NCI-H510A treated with DMSO at 0.1 percent for 48 hours (cell line): ENCODE measurements at places on chromosomes 5 and 9.

- DNase-seq, result no peak
Measured at GRCh38 chr5:135376961-135377624, 21.9 kb downstream of the MACROH2A1 start.

DNA sequence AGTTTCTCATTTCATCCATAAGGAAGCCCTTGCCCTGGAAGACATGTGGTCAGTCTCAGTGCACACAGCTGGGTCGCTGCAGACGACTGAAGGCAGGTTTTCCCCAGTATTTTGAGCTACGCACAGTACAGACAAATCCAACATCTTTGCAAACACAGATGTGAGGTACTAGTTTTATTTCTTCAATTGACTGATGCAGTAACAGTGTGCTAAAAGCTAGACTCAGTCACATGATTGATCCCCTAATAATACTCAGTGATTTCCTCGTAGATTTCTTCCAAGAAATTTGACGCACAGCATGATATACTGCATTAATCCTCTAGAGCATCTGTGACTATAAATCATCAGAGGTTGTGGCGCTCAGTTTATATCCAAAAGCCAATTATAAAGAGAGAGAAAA, 346.1 kb downstream of the DIRAS2 start:
- no peak for DNase-seq

DNA sequence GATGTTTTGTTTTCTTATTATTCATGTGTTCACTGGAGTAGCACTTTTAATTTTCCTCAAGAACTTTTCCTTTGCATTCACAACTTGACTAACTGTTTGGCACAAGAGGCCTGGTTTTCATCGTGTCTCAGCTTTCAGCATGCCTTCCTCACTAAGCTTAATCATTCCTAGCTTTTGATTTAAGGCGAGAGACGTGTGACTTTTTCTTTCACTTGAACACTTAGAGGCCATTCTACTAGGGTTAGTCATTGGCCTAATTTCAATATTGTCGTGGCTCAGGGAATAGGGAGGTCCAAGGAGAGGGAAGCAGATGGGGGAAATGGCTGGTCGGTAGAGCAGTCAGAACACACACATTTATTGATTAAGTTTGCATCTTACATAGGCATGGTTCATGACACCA, 94.0 kb downstream of the ZNF462 start:
- DNase-seq, result no peak

DNA sequence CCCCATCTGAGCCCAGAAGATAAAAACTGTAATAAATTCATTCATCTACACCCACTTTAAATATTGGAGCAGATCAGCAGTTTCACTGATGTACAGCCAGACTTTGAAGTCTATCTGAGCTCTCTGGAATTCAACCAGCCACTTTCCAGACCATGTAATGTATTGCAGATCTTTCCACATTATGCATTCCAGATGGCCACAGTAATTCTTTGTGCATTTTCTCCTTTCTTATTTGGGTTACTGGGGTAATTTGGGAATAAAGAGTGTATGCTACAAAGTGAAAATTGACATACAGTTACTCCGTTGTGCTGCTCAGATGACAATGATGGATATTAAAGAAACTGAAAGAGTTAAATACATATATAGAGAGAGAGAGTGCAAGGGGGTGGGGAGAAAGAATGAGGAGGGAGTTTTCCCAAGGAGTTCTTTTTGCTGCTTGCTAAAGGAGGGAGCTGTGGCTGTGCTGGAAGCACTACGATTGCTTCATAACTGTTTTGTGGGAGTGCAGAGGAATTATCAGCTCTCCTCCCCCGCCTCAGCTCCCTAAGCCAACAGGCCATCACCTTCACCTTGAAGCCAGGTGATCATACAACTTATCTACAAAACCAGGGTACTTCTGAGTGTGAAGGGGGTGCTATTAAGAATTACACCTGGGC, 152.8 kb downstream of the GAS1 start:
- DNase-seq, result no peak

- no peak for DNase-seq
Measured at GRCh38 chr5:80988419-80988935, 28.3 kb downstream of the RASGRF2 start.

GRCh38 chr5:155750101-155750500, 576.9 kb upstream of the SGCD start:
- no peak for DNase-seq

DNA sequence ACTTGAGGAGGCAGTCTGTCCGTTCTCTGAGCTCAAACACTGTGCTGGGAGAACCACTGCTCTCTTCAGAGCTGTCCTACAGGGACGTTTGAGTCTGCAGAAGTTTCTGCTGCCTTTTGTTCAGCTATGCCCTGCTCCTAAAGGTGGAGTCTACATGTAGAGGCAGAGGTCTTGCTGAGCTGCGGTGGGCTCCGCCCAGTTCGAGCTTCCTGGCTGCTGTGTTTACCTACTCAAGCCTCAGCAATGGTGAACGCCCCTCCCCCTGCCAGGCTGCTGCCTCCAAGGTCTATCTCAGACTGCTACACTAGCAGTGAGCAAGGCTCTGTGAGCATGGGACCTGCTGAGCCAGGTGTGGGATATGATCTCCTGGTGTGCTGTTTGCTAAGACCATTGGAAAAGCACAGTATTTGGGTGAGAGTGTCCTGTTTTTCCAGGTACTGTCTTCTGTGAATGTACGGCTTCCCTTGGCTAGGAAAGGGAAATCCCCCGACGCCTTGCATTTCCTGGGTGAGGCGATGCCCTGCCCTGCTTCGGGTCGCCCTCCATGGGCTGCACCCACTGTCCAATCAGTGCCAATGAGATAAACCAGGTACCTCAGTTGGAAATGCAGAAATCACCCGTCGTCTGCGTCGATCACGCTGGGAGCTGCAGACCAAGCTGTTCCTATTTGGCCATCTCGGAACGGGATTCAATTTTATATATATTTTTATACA, 58.5 kb downstream of the CNTRL start:
- DNase-seq, result peak; percentile 62

- peak; percentile 75 for DNase-seq
Measured at GRCh38 chr9:83523684-83524083, 14.5 kb downstream of the FRMD3 start.

DNA sequence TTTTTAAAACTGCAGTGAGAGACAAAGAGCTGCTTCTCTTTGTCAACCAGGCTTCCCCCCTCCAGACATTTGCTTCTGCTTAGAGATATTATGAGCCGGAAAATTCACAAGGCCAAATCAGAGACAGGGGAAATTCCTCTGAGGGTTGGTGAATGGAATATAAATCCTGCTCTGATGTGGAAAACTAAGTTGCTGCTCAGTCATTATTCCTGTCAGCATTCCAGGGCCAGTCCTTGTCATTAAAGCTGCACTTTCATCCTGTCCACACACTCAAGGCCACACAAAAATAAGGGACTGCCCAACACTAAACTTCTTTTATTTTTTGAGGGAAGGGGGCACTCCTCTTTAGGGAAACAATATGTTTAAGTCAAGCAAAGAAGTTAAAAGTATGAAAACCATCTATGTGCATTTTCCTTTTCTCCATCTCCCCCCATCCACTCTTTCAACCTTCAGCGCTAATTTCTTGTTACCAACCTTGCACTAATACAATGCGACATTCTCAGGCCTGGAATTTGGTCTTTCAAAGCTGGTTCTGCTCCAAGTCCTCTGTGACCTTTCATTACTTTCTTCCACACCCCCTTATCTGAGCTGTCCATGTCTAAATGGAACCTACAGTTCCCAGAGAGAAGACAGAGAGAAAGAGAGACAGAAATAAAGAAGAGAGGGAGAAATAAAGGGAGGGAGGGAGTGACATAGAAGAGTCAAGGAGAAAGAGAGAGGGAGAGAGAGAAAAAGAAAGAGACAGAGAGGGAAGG, 118.9 kb upstream of the S1PR3 start:
- no peak for DNase-seq

GRCh38 chr9:128550226-128550625, 2.2 kb upstream of the SPTAN1 start:
- DNase-seq, result no peak

GRCh38 chr5:64269164-64269563, 103.5 kb downstream of the RNF180 start:
- no peak for DNase-seq

- no peak for DNase-seq
Measured at GRCh38 chr9:134288746-134289145, 37.5 kb upstream of the RXRA start.

- no peak for DNase-seq
Measured at GRCh38 chr9:116953271-116953670, 266.2 kb downstream of the TRIM32 start.

- peak; percentile 66 for DNase-seq
Measured at GRCh38 chr9:76878933-76879332, 27.0 kb downstream of the PRUNE2 start.

DNA sequence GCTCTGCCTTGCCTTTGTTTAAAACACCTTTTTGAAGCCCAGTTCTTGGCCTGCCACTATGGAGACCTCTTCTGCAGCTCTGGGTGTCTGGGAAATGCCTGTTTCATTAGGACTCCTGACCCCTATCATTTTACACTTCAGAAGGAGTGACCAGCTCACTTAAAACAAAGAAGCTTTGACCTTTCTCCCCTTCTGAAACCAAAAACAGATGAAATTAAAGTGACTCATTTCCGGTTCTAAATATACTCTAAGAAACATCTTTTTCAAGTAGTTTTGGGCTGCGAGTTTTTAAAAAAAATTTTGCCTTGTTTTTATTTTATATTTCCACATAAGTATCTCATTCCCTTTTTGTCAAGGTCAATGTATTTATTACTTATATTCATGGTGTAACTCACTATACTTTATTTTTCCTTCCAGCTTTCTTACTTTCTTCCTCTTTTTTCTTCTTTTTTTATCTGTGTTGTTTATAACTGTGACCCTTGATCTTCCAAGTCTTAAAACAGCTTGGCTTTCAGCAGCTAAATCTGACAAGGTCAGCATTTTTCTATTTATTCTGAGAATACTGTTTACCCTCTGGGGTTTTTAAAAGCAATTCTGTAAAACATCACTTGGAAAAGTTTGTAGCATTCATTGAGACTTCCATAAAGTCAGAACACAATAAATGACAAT, 672.9 kb downstream of the NR2F1-AS1 start:
- no peak for DNase-seq

GRCh38 chr5:154483654-154484392, 5.8 kb upstream of the HAND1 start:
- DNase-seq, result no peak

DNA sequence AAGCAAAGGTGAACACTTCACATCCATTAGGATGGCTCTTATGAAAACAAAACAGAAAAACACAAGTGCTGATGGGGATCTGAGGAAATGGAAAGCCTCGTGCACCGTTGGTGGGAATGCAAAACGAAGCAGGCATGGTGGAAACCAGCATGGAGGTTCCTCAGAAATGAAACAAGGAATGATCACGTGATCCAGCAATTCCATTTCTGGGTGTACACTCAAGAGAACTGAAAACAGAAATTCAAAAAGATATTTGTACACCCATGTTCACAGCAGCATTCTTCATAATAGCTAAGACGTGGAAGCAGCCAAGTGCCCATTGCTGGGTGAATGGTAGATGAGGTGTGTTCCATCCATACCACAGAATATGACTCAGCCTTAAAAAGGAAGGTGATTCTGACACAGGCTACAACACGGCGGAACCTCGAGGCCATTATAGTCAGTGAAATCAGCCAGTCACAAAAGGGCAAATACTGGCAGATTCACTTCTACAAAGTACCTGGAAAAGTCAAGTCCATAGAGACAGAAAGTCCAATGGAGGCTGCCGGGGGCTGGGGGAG, 87.2 kb upstream of the RAPGEF1 start:
- DNase-seq, result no peak

GRCh38 chr5:111016801-111017200, 54.7 kb upstream of the TSLP start:
- no peak for DNase-seq

DNA sequence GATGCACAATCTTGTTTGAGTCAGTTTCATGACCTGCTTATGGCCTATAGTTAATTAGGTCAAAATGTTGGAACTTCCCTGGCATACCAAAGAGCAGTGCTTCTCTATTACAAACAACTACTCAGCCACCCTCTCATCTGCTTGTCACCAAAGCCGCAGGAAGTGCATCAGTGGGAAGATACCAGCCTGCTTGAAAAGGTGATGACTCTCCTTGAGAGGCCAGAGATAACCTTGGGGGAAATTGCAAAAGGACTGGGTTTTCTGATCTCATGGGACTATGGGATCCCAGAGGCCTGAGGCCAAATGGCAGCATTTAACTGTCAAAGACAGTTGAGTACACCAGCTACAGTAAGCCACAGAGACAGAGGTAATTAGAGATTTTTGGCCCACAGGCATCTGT, 69.9 kb downstream of the C9orf57 start:
- no peak for DNase-seq

GRCh38 chr5:142874540-142874939, 104.4 kb downstream of the ARHGAP26 start:
- DNase-seq, result no peak

GRCh38 chr5:16049761-16050160, 129.8 kb downstream of the MARCHF11 start:
- no peak for DNase-seq

DNA sequence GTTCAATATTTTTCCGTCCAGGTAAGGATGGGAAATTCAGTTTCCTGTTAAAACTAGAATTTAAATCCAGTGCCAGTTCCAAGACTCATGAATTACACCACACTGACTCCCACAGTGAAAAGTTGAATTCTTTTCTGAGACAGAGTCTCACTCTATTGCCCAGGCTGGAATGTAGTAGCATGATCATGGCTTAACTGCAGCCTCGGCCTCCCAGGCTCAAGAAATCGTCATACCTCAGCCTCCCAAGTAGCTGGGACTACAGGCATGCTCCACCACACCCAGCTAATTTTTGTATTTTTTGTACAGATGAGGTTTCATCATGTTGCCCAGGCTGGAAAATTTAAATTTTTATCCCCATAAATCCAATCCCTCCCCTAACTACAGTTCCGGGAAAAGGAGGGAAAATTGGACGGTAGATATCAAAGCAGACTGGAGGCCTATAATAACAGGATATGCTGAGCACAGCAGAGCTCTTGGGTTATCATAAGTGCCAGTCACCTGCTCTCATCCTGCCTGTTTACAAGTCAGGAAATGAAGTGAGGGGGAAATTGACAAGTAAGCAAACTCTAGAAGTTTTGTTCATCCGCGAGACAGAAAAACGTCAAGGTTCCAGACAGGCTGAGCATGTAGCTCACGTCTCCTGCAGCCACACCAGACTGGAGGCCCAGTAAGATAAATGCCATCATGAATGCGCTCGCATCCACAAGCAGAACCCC, 105.7 kb downstream of the UGCG start:
- DNase-seq, result peak; percentile 88

DNA sequence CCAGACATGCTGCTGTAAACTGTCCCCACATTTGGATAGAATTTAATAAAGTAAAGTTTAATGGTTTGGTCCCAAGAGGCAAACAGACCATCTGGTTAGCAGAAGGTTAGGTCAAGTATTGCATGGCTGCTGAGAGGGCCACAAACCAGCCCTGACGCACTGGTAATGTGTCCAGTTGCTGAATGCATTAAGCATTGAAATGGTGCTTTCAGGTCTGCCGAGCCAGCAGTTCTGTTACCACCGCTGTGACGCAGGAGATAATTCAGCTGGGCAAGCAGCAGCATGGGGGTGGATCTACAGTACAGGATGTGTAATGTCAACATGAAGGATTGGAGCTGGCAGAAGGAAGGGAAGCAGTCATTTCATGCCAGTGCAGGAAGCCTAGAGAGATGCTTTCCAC, 16.0 kb downstream of the ZNF462 start:
- DNase-seq, result peak; percentile 89
